ENCODE measurements at places on chromosomes 5 and 9.

- DNase-seq, result no peak
These were observed 50.9 kb downstream of the BRINP1 start for GRCh38 chr9:119318371-119318770.

GRCh38 chr5:107484281-107484680 lies 186.5 kb downstream of the EFNA5 start:
- no peak for DNase-seq

GRCh38 chr5:104052558-104053352 lies 490.2 kb upstream of the NUDT12 start:
- no peak for DNase-seq

GRCh38 chr9:13500034-13500433 lies 220.5 kb upstream of the MPDZ start:
- no peak for DNase-seq

- DNase-seq, result no peak
These were observed 24.9 kb downstream of the IPPK start for GRCh38 chr9:92645041-92645440.

- DNase-seq, result no peak
These were observed 67.4 kb upstream of the HRH2 start for GRCh38 chr5:175590471-175590881.

DNA sequence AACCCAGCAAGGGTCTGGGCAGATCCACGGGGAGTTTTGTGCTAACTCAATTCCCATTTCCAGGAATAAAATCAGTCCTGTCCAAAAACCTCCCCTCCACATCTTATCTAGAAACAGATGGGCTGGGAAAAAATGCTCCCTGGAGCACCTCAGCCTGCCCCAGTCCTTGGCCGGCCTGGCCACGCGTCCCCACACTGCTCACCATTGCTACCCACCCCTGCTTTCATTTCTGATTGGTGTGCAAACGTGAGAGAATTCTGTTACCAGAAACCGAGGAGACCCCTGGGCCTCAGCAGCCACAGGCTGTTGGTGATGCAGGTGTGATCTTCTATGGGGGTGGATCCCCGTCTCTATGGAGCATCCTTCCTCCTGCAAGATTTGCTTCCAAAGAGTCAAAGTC lies 38.0 kb upstream of the OLFM1 start:
- DNase-seq, result no peak

DNA sequence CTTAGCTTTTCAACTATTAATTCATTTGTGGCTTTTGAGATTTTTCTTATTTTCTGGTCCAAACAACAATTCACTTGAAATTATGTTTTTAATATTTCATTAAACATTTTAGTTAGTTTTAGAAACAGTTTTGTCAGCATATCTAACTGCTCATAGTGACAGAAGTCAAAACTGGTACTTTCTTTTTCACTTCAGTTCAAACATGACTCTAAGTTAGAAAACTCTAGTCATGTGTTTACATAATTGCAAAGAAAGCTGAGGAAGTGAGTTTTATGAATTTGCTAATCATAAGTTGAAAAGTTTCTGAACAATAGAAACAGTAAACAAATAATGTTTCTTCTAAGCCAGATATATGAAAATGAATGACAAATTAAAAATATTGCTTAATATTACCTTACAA lies 1931.0 kb downstream of the EFNA5 start:
- no peak for DNase-seq

DNA sequence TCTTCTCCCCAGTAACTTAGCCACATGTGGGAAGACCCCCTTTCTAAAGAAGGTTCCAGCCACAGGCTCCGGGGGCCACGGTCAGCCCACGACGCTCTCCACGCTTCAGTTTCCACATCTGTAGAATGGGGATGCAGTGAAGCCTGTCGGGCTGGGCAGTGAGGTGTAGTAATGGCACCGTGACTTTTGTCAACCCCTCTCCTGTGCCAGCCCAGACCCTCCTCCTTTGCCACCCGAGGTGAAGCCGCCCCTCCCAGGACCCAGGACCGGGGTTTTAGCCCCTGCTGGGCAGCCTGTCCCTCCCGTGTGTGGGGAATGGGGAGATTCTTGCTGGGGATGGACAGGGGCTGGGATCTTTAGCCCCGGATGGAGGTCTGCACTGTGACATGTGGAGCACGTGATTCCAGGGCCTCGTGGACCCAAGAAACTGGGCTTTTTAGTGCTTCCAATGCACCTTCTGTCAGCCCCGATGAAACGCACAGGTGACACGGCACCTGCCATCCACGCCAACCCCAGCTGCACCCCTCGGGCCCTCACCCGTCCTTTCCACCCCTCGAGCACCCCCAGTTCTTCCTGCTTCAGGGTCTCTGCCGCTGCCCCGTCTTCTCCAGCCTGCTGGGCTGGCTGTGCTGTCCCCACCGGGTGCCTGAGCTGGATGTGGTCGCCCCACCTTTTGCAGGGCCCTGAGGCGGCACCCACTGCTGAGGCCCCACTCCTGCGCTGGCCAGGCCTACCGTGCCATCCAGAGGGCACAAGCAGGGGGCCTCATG lies 13.4 kb upstream of the RNU6ATAC start:
- no peak for DNase-seq

DNA sequence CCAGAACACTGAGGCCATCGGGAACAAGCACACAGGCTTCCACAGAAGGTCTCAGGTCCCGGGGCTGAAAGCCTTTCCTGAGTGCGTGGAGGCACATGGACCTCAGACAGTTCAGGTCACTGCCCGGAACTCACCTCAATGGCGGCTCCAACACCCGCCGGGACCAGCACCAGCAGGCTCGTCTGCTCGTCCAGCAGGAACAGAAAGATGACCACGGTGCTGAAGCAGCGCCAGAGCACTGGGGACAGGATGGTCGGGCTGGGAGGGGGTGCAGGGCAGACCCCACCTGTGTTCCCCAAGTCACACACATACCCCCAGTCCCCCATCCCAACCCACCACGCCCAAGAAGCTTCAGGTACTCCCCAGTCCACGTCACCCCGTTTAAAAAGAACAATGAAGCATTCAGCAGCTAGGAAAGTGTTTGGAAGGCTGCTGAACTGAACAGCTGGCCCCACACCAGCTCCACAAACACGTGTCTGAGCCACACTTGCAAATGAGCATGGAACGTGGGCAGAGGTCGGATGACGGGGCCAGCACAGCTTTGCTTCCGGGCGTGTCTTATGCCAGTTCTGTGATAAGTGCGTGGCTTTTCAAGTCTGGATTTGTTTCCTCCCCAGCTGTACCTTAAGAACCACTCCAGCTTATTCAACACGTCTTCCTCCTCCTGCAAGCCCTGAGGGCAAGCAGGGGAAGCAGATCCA lies 14.6 kb downstream of the CLPTM1L start:
- no peak for DNase-seq

- DNase-seq, result peak; percentile 72
These were observed 30.4 kb upstream of the B4GALT1 start for GRCh38 chr9:33197279-33198152.

- DNase-seq, result no peak
These were observed 599.6 kb downstream of the PSAT1 start for GRCh38 chr9:78896479-78896878.

DNA sequence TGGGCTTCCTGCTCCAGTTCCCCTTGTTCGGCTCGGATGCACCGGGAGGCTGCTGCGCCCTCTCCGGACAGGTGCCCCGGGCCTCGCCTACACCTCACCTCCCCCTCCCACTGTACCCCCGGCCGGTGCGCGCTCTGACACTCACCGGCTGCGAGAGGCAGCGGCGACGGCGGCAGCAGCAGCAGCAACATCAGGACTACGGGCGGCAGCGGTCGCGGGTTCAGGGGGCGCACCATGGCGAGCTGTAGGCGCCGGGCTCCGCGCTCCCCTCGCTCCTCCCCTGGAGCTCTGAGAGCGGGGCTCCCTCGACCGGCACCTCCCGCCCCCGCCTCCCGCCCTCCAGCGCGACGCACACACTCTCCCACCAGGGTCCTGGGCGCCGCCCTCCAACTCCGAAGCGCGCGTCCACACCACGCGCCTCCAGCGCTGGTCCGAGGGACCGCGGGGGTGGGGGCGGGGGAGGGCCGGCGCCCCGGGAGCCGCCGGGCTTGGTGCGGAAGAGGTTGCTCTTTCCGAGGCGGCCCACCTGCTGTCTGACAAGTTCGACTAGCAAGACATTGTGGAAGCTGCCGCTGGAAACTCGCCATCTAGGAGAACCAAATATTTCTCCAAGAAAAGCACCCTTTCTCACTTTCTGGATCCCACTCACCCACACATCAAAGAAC lies at the start of gene GFRA3:
TSS of gene GFRA3 (minus strand) at position 433 of the 665 bp plus-strand sequence. CDS start at position 236, 197 bp downstream.
- no peak for DNase-seq

DNA sequence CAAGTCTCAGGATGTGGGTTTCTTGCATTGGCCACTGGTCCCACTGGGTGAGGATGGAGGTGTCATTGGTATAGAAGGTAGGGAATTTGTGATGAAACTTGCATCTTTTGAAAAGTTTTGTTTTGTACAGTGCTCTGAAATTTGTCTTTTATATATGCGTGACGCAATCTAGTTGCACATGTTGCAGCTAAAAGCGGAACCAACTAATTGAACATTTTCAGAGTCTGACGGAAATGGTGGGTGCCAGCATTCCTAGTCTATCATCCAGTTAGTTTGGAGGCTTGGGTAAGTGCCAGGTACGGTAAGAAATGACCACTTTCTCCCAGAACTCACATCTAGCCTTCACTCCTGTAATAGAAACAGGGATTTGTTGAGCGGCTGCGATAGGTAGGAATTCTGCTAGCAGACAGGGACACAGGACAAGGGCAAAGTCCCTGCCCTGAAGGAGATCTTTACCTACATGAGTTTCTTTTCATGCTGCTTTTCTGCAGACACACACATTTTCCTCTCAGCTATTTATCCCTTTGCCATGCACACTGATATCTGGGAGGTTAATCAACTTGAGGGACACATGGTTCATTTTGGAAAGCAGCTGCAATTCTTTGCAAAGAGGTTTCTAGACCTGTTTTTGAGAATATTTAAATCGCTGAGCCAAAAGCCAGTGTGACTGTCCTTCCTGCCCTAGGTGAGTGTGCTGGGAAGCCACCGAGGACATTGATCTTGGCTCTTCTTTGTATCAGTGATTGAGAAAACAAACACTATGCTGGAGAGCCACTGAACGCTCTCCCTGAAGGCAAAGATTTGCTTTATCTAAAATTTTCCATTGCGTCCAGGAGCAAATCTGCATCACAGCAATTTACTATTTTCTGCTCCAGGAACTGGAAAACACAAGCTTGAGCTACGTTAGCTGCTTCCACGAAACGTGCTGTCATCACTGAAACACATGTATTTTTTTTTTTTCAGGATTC lies 89.7 kb downstream of the DAP start:
- no peak for DNase-seq

GRCh38 chr5:2863675-2864433 lies 112.4 kb upstream of the IRX2 start:
- DNase-seq, result no peak

DNA sequence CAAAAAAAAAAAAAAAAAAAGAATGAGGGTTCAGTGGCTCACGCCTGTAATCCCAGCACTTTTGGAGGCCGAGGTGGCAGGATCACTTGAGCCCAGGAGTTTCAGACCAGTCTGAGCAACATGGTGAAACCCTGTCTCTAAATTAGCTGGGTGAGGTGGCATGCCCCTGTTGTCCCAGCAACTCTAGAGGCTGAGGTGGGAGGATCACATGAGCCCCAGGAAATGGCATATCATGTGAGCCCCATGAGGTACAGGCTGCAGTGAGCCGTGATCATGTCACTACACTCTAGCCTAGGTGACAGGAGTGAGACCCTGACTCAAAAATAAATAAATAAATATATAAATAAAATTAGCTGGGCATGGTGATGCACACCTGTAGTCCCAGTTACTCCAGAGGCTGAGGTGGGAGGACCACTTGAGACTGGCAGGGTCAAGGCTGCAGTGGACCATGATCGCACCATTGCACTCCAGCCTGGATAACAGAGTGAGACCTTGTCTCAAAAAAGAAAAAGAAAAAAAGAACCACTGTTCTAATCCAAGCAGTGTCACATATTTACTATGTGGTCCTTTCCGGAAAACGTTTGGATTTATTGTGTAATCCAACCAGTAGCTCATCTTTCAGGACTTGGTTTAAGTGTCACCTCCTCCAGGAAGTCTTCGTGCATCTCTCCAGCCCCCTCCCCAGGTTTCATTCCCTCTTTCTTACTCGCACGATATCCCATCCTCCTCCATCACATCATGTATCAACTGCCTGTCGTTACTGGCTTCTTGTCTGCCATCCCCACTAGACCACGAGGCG lies 12.3 kb upstream of the SPOUT1 start:
- no peak for DNase-seq

DNA sequence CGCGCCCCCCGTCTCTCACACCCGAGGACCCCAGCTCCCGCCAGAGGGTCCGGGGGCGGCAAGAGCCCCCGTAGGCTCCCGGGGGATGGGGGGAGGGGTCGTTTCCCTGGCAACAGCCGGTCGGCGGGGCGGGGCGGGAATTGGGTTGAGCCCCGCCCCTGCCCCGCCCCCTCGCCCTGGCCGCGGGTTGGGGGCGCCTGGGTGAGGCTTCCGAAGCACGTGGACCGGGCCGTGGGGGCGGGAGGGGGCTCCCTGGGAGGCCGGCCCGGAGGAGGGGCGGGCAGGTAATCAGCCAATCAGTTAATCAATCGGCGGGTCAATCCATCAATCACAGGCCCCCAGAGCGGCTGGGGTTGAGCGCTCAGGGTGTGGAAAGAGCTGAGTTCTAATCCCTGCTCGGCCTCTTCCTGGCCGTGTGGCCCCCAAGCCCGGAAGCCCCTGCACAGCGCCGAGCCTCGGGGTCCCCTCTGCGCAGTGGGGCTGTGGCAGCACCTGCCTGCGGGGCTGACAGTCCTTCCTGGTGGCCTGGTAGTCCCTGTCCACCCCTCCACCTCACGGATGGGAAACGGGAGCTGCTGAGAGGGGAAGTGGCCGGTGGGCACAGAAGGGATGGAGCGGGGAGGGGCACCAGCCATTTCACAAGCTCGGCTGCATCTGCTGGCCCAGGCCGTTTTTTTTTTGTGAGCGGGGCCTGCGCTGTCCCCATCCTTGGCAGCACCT lies 174.2 kb upstream of the IER5L start:
- DNase-seq, result peak; percentile 77

DNA sequence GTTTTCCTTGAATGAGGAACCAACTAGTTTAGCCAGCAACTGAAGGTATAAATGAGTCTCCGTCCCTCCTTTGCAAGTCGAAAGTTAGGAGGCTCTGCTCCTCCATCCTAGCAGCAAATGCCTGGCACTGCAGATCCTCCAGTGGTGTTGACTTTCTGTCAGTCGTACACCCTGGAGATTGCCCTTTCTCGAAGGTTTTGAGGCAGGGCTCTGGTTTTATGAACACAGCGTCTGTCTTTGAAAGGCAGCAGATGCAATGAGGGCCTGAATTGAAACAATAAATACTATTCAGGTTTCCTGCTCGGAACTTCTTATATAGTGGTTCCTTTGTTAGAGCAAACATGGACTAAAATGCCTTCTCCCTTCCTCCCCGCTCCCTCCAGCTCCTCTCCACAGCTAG lies 284.0 kb downstream of the TMEM38B start:
- DNase-seq, result no peak

DNA sequence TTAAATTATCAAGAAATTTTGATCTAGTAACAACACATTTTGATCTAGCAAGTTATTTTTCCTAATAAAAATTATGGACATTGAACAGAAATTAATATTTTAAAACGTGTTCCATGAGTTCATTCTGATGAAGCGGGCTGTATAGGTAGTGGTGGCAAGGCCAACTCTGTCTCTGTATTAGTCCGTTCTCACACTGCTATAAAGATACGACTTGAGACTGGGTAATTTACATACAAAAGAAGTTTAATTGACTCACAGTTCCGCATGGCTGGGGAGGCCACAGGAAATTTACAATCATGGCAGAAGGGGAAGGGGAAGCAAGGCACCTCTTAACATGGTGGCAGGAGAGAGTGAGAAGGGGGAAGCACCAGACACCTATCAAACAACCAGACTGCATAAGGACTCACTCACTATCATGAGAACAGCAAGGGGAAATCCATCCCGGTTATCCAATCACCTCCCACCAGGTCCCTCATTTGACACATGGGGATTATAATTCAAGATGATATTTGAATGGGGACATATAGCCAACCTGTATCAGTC lies 61.2 kb downstream of the TMEM232 start:
- DNase-seq, result no peak
